ENCODE measurements at places on chromosomes 6 and 20. TPM values are rescaled to one million over a fixed set of nuclear protein-coding genes. Genes with fewer than 3 reads are reported as not detected.

- peak; percentile 80 for DNase-seq
These were observed 10.1 kb downstream of the GSS start for GRCh38 chr20:34945315-34946077.

DNA sequence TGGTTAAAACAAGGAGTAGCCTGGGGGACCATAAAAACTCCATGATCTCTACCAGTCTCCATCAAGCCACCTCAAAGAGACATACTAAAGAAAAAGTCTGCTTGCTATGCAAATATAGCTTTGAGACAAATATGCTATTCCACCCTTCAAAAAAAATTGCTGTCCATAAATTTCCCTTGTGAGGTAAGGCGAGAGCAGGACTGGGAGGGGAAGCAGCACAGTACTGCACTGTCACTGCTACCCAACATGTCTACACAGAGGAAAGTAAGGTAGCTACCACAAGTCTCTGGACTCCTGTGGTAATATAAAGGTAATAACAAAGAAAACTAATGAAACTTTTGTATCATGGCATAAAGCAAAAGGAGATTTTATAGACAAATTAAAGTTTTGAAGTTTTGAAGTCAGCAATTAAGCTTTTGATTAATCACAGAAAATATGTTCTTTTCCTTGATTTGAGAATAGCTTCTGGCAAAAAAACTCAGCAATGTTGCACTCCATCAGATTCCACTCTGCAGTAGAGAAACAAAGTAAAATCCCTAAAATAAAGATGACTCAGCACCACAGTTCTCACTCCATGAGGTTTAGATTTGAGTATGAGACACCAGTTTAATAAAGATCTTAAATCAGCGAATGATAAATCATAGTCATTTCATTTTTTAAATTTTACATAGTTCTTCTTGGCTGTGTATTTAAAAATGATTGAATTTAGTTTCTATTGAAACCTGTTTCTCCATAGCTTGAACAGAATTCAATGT, 602.4 kb downstream of the COL12A1 start:
- no peak for DNase-seq

GRCh38 chr6:7630792-7631191, 40.8 kb downstream of the SNRNP48 start:
- DNase-seq: no peak

Gene PTCHD4
- 0.15 TPM for polyA plus RNA-seq

Gene RAB32
- polyA plus RNA-seq: 43.4 TPM
